Immature natural killer cell (primary cell): ENCODE measurements at places on chromosomes 4 and X. TPM values are rescaled to one million over a fixed set of nuclear protein-coding genes. Genes with fewer than 3 reads are reported as not detected.

GIMD1 gene
- not detected for polyA plus RNA-seq

GTPBP6 gene
- polyA plus RNA-seq: 44.1 TPM

SPP1 gene
- polyA plus RNA-seq: not detected

DNA sequence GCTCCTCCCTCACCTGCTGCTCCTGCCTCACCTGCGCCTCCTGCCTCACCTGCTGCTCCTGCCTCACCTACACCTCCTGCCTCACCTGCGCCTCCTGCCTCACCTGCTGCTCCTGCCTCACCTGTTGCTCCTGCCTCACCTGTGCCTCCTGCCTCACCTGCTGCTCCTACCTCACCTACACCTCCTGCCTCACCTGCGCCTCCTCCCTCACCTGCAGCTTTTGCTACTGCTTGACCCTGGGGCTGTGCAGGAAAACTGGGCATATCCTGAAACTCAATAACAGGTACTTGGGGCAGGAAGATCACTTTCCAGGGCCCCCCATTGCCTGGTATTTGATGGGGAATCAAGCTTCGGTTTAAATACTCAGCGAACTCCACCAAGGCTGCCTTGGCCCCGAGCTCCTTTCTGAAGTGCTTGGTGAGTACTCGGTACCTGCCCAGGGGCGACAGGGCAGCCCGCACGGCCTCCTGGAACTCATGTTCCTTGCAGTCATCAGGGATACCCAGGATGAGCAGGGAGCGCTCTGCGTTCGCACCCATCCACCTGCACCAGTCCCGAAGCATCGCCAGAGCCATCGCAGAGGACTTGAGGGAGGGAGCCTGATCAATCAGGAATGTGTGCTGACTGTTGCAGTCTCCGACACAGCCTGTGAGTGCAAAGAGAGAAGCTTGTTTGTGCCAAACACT is 2.7 kb downstream of the PNMA6E start:
- no peak overlapping the region for H3K27ac ChIP-seq
- peaks cover 5% of the 10 kb centered on the region for H3K27me3 ChIP-seq
- H3K4me3 ChIP-seq: no peak overlapping the region
- no peak for DNase-seq
- H3K4me1 ChIP-seq: peaks cover 7% of the 10 kb centered on the region

- H3K27me3 ChIP-seq: no peaks in the 10 kb centered on the region
- H3K36me3 ChIP-seq: no peaks in the 10 kb centered on the region
- no peak for DNase-seq
- no peak overlapping the region for H3K4me3 ChIP-seq
- H3K4me1 ChIP-seq: no peaks in the 10 kb centered on the region
These were observed 223.1 kb upstream of the TAPT1 start for GRCh38 chr4:16449406-16449805.

GRCh38 chrX:72402614-72403013 is 96.9 kb upstream of the CITED1 start:
- no peak overlapping the region for H3K27ac ChIP-seq
- no peaks in the 10 kb centered on the region for H3K27me3 ChIP-seq
- no peak overlapping the region for H3K4me3 ChIP-seq
- DNase-seq: no peak
- H3K4me1 ChIP-seq: no peaks in the 10 kb centered on the region
- H3K36me3 ChIP-seq: peaks cover 5% of the 10 kb centered on the region
